ENCODE measurements at places on chromosomes 2 and 18.

- no peak for ATAC-seq
Measured at GRCh38 chr2:187497858-187498463, 49.9 kb upstream of the CALCRL start.

DNA sequence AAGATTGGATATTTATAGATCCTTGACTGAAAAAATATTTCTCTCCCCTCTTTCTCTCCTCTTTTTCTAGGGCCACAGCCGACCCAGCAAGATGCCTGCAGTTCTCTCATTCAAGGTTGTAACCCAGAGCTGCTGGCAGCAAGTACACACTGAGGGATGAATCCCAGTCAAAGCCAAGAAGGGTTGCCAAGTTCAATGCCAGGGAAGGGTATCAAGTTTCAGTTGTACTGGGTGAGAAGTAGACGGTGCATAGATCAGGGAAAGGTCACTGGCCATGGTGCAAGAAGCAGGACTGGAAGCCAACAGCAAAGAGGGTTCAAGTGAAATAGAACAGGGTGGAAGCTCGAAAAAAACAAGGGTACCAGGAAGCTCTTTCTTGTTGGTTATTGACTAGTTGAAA, 170.2 kb downstream of the NRP2 start:
- ATAC-seq = no peak

GRCh38 chr2:3737128-3737527, 33.8 kb downstream of the DCDC2C start:
- ATAC-seq = no peak

DNA sequence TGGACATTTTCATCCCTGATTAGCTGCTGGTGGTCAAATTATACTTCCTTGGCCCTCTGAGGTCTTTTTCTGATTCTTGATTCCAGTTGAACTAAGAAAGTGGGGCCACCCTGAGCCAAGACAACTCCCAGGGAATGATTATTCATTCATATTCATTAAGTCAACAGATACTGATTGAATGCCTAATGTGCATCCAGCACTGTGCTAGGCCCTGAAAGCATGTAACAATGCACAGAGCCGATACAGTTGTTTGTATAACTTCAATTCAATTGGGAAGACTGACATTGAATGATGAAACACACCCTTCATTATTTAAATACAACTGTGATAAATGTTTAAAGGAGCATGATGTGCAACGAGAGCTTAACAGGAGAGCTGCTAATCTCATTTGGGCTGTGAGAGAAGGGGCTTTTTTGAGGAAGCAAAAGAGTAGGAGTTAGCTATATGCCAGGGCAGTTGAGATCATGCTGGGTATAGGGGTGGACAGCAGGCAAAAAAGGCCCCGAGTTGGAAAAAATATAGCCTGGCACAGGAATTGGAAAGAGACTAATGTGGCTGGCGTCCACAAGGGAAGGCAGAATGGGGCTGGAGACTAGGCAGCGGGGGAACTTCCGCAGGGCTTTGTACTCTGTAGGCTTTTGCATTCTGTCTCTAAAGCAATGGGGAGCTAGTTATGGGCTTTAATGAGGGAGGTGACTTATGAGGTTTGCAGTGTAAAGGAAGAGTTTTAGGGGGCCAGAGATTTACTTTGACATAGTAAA, 57.2 kb upstream of the ACVR1 start:
- no peak for ATAC-seq

DNA sequence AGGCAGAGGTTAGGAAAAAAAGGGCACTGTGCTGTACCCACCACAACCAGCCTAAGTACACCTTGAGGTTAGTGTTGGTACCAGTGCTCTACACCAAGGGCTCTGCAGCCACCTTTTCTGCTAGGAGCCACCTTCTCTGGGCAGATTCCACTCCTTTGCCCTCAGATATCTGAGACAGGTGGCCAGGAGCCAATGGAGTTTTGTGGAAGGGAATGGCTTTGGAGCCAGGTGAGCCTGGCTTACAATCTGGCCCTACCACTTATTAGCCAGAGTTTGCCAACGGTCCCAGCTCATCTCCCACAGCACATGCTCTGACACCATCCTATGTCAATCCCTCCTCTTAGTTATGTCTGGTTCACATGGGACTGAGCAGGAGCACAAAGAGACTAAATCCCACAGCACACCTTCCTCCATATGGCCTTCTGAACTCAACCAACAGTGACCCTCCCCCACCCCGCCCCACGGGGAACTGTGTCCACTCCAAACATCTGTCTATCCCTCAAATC, 77.5 kb downstream of the CLHC1 start:
- peak; percentile 76 for ATAC-seq

GRCh38 chr2:206311026-206311425, 36.6 kb downstream of the ZDBF2 start:
- ATAC-seq = no peak

- no peak for ATAC-seq
Measured at GRCh38 chr2:119523383-119523951, 816 bp downstream of the SCTR start.

- ATAC-seq = peak; percentile 58
Measured at GRCh38 chr2:214699236-214699635, 110.2 kb downstream of the BARD1 start.

DNA sequence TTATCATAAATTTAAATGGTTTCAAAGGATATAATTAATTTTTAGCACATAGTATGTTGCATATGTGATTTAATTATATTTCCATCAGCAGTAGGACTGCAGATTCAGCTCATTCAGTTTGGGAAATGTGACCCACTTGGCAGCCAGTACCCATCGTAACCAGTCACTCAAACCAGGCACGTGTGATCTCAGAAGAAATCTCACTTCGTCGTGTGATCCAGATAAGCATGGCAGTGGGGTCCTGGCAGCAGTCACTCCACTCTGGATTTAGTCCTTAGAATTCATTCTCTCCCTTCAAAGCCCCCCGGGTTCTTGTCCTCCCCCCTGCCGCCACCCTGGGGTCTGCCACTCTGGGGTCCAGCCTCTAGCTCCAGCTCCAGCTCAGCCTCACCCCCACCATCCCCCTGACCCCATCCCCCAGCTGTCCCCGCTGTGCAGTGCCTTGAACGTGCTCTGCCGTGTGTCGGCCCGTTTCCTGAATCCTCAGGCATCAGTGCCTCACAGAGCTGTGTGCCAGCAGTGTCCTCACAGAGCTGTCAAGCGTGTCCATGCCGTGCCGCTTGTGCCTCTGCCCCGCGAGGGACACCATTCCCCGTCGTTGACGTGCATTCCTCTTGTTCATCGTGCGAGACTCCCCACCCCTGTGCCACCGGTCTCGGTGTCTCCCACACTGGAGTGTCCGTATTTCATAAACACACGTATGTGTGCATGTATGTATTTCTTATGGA, 34.8 kb downstream of the TRAPPC12 start:
- no peak for ATAC-seq

DNA sequence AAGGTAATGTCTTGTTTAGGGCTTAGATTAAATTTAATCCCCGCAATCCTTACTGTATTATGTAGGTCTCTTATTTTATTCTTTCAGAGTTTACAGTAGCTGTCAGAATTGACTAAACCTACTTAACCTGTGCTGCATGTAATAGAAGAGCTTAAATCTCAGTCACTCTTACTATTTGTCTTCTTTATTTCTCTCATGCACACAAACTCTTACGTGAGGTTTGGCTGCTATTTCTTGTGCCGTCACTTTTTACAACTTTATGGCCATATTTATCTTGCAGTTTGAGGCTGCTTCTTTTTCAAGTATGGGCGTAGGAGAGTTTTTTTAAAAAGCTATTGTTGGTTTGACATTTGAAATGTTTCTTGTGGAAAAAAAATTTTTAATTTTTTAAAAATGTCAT, 12.0 kb downstream of the DNAJC10 start:
- ATAC-seq = no peak

- ATAC-seq = no peak
Measured at GRCh38 chr2:197708331-197708730, 3.2 kb downstream of the MARS2 start.

GRCh38 chr2:109736177-109736827, 57.8 kb upstream of the RGPD5 start:
- ATAC-seq = peak; percentile 72

DNA sequence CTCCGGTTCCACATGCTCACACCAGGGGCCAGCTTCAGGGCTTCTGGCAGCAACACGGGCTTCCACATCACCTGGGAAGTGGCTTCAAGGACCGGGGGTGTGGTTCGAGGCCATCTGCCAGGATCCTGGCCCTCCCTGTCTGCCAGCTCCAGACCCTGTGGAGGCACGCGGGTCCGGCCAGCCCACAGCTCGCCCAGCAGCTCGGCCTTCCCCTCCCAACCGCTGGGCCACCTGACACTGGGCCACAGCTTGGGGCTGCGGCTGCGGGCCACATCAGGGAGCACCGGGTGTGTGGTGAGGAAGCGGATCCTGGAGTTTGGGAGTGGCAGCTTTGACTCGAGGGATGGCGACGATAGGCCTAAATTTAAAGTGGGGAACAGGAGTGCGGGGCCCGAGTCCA, 7.0 kb downstream of the C2orf81 start:
- ATAC-seq = peak; percentile 46

- peak; percentile 70 for ATAC-seq
Measured at GRCh38 chr18:76801567-76802505, 20.5 kb upstream of the ZNF236 start.

GRCh38 chr18:9890957-9891356, 5.2 kb downstream of the TXNDC2 start:
- no peak for ATAC-seq

- peak; percentile 68 for ATAC-seq
Measured at GRCh38 chr2:190277234-190278112, 42.2 kb downstream of the HIBCH start.

GRCh38 chr2:233832869-233833311, 21.4 kb downstream of the HJURP start:
- peak; percentile 39 for ATAC-seq

GRCh38 chr2:174442546-174443510, 44.0 kb downstream of the GPR155 start:
- ATAC-seq = no peak

All from esophagus mucosa (tissue), 1 donor.